ENCODE measurements at places on chromosomes 1 and 21.

- DNase-seq = peak; percentile 57
These were observed 824 bp upstream of the KRTAP21-3 start for GRCh38 chr21:30719401-30719800.

GRCh38 chr1:221637641-221638041 is 104.2 kb downstream of the DUSP10 start:
- peak; percentile 13 for DNase-seq

- no peak for DNase-seq
These were observed 1.1 kb upstream of the KCNT2 start for GRCh38 chr1:196609370-196609737.

GRCh38 chr21:36854391-36854790 is 112.1 kb downstream of the HLCS start:
- DNase-seq = peak; percentile 79

DNA sequence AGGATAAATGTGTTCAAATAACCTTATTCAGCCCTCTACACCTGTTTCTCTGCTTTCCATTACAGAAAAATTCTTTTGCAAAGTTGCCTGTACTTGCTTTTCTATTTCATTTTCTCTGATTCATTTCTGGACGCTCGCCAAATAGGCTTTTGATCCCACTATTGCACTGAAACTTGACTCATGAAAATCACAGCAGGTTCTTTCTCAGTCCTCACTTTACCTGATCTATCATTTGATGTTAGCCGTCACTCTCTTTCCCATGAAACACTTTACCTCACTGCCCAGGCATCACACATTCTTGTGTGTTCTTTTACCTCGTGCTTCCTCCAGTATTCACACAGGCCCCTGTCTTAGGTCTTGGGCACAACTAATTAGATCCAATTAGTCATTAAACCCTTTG is 26.2 kb downstream of the HSPA13 start:
- DNase-seq = no peak

All from putamen (tissue), 1 donor.